ENCODE measurements at places on chromosomes 4 and X.

DNA sequence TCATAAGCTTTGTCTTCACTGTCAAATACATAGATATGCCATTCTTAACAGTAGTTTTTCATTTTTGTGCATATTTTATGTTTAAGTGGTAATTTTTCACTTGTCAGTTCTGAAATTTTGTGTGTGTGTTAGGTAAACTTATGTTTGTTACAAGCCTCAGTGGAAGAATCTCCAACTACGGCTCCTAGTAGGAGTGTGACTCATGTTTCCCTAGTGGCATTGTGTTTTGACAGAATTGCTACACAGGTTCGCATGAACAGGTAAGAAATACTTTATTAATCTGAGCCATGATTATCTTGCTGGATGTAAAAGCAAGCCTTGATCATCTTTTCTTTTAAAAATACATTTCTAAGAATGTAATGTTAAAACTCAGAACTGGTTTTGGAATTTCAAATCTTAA lies 94.4 kb downstream of the BLTP1 start:
- no peak for DNase-seq

- DNase-seq, result no peak
These were observed 54.5 kb downstream of the RHOH start for GRCh38 chr4:40251366-40251765.

GRCh38 chr4:75512386-75513211 lies 1.6 kb downstream of the RCHY1 start:
- no peak for DNase-seq

GRCh38 chr4:7266525-7267292 lies 74.4 kb downstream of the SORCS2 start:
- DNase-seq, result no peak

GRCh38 chr4:112735474-112735951 lies 98.6 kb downstream of the LARP7 start:
- no peak for DNase-seq

DNA sequence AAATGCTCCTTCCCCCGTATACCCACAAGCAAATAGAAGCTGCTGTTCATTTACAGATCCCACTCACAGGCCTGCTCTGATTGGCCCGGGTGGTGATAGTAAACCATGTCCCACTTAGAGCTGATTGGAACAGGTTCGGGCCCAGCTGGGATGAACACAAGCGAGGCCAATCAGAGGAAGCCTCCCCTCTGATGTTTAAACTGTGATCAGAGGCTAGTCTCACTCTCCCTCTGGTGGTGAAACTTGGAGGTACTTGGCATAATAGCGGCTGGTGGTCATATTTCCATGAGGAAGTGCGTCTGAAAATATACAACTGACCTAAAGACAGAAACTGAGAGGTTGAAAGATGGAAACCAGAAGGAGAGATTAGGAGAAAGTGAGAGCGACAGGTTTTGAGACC lies 51.5 kb upstream of the TRPC3 start:
- DNase-seq, result peak; percentile 1

- peak; percentile 6 for DNase-seq
These were observed 63.3 kb downstream of the CCSER1 start for GRCh38 chr4:90190525-90190924.

- DNase-seq, result no peak
These were observed 15.8 kb upstream of the RBMX start for GRCh38 chrX:136896121-136896914.

GRCh38 chr4:52841682-52842456 lies 20.2 kb upstream of the RASL11B start:
- DNase-seq, result no peak

GRCh38 chr4:98193459-98194105 lies 50.3 kb upstream of the STPG2 start:
- DNase-seq, result no peak

GRCh38 chr4:88846206-88846790 lies 148.7 kb upstream of the NAP1L5 start:
- DNase-seq, result no peak

- DNase-seq, result no peak
These were observed 142.0 kb downstream of the RTL3 start for GRCh38 chrX:78517124-78517523.

- DNase-seq, result no peak
These were observed 673.7 kb downstream of the FAT4 start for GRCh38 chr4:125988464-125988863.

- no peak for DNase-seq
These were observed 6.6 kb downstream of the SYN1 start for GRCh38 chrX:47613082-47613481.

- DNase-seq, result no peak
These were observed 460.2 kb upstream of the FAT1 start for GRCh38 chr4:187183826-187184225.

- peak; percentile 10 for DNase-seq
These were observed 3.6 kb upstream of the LEF1 start for GRCh38 chr4:108172231-108172752.
